Activated CD8-positive, alpha-beta memory T cell treated with anti-CD3 and anti-CD28 coated beads, Interleukin-2, amount 10 ng/mL, durations not matched to agents 7 days and 5 days (primary cell): ENCODE measurements at places on chromosomes 12 and 14. TPM values are rescaled to one million over a fixed set of nuclear protein-coding genes. Genes with fewer than 3 reads are reported as not detected.

- no peak for DNase-seq
Measured at GRCh38 chr12:102468261-102468915, 12.0 kb downstream of the IGF1 start.

Gene GCH1
- 70.8 TPM for total RNA-seq

DNA sequence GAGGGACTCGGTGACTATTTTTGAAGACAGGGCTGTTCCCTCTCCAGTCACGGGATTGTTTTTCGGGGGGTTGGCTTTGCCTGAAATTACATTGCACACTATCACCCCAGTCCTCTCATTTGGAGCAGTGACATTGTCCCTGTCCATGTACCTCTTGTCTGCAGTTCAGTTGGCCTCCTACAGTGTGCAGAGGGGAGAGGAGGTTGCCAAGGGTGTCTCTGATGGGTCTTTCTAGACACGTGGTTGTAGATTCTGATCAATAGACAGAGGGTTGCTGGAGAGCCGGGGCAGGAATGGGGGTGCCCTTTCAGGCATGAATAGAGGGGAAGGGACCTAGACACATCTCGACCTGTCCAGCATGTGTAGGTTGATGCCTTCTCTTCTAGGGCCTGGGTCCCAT, 1.2 kb downstream of the TMEM120B start:
- DNase-seq: peak; percentile 43

- DNase-seq: no peak
Measured at GRCh38 chr12:64744422-64745258, 14.6 kb downstream of the GNS start.

DNA sequence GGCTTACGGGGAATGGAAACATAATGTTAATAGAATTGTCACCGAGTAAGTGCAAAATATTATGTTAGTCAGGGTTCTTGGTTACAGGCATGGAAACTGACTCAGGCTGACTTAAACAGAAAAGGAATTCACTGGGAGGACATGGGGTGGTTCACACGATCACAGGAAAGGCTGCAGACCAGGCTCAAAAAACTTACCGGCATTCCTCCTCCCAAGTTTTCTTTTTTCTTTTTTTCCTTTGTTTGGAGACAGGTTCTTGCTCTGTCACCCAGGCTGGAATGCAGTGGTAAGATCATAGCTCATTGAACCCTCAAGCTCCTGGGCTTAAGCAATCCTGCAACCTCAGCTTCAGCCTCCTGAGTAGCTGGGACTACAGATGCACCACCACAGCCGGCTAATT, 11.9 kb upstream of the UBE2N start:
- no peak for DNase-seq
